ENCODE measurements at places on chromosomes 1 and 21.

- no peak for DNase-seq
Observed at GRCh38 chr21:26284531-26284930, 114.0 kb upstream of the APP start.

GRCh38 chr1:238135708-238136664 is 245.3 kb upstream of the ZP4 start:
- DNase-seq, result no peak

DNA sequence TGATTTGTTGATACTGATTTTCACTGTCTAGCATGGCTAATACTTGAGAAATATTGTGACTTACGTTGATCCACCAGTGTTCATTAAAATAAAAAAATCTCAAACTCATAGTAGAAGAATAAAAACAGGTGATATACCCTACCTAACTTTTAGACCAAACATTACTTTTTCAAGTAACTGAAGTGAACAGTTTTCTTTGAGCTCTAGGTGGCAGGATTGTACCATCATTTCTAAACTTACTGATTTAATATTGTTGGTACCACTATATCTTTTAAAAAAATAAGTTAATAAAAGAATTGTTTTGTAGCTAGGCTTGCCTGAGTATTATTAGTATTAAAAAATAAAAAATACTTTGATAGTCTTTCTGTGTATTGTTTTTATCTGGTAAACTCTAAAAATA is 21.5 kb downstream of the CDC73 start:
- DNase-seq, result no peak

- no peak for DNase-seq
Observed at GRCh38 chr1:170067253-170067819, 7.2 kb downstream of the KIFAP3 start.

DNA sequence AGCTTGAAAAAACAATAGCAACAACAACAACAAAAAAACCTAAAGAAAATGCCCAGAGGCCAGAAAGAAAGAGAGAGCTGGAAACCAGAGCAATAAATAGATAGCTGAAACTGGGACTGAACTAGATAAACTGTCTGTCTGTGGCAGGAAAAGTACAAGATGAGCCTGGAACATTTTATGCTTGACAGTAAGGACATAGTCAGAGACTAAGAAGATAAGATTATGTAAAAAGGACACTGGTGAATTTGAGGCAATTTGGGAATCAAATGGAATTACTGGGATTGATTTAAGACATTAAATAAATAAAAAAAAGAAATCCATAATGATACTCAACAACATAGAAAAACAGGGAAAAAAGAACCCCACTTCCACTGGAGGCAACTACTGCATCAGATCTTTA is 1.7 kb upstream of the KIFAP3 start:
- DNase-seq, result no peak

DNA sequence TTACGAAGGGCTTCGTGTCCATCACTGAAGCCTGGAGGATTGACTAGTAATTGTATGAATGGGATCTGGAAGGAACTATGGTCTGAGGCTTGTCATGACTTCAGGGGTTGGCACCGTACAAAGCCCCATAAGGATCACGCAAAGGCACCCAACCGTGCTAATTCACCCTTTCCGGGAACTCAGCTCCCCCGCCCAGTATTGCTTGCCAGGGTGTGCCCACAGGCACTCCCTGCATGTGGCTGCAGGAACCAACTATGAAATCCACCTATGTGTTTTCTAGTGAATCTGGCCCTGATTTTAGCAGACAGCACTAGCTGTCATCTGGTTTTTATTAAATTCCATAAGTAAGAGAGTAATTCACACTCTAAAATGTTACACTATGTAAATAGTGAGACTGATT is 139.2 kb downstream of the TM2D1 start:
- peak; percentile 1 for DNase-seq

DNA sequence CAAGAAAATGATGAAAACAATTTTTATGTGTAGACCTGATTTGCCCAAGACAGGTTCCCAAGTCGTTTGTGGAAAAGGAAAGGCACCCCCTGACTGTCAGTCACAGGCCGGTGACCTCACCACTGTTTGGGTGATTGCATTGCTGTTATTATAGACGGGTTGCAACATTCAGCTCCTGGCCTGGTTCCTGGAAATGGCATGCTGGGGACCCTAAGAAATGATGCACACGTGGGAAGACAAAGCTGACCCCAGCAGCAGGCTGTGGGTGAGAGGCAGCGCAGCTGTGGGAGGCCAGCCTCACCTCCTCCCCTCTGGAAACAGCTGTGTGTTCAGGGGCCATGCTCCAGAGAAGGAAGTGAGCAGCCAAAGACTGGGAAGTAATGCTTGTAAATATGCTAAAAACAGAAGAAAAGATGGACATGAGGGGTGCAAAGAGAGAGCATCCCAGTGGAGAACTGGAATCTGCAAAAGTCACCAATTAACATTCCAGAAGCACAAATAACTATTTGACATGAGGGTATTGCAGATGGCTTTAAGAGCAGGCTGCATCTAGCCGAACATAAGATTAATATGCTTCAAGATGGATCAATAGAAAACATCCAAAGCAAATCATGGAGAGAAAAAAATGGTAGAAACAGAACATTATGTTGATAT is 23.4 kb upstream of the ABCG1 start:
- no peak for DNase-seq

- DNase-seq, result no peak
Observed at GRCh38 chr1:194616835-194617234, 1430.4 kb upstream of the B3GALT2 start.

- no peak for DNase-seq
Observed at GRCh38 chr1:96660051-96660450, 61.5 kb upstream of the PTBP2 start.

DNA sequence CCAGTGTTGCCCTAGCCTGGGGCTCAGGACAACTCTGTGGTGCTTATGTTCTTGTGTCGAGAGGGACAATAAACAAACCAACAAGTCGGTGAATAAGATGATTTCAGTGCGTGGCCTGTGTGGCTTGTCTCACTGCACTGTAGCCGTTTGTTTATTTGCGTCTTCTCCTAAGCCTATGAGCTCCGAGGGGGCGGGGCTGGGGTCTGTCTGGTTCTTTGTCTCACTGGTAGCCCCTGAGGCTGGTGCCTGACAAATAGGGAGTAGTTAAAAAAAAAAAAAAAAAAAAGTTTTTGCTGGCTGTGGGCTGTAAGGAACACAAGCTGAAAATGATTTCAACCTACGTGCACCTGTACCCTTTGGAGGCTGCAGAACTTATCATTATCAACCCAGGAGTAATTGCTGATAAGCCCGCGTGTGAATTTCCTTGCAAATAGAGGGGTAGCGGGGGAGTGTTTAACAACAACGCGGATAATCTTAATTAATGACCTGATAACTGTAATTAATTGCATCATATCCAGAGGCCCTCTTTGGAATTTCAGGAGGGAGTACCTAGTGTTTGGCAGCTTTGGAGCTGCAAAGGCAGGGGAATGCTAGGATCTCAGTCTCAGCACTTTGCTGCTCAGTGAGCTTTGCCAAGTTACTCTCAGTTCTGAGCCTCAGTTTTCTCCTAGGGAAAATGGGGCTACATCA is 925 bp upstream of the ARHGEF10L start:
- DNase-seq, result no peak

DNA sequence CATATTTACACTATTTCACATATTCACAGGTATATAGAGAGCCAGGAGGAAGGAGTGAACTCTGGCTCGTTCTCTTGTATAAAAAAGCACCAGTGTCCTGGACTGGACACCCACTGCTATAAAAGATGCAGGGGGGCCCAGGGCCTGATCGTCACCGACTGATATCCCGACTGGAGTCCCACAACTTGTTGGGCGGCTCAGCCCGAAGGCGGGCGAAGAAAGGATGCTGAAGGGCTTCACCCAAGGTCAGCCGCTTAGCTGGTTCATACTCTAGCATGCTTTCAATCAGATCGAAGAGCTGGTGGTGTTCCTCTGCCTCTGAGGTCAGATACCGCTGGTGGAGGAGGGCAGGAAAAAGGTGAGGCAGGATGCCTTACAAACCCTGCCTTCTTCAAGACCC is 907 bp upstream of the SCAMP3 start:
- DNase-seq, result no peak

DNA sequence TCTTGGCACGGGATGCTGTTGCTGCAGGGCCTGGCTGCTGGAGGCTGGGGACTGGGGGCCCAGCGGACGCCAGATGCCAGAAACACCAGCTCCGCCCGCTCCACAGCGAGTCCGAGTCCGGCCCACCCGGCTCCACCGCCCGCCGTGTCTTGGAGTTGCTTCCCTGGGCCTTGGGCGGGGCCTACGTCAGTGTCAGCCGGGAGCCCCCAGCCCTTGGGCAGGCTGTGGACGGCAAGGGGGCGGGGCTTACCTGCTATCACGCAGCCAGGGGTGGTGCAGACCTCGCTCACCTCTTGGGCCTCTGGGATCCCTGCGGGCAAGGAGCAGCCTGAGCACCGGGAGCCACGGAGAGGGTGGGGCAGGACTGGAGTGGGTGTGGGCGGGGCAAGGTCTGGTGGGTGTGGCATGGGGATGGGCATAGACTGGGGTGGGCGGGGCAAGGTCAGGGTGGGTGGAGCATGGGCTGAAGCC is 21.8 kb downstream of the MMEL1 start:
- peak; percentile 37 for DNase-seq

DNA sequence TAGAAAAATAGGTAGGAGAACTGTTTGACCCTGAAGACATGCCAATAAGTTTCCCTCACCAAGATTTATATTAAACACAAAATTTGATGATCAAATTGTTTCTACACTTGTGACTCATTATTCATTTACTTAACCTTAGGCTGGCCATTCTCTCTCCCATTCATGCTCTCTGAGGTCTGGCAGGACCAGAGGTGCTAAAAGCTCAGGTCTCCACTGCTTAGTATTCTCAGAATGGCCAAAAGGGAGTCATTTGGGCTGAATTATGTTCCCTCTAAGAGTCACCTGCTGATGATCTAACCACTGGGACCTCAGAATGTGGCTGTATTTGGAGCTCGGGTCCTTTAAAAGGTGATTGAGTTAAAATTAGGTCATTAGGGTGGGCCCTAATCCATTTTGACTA is 47.1 kb upstream of the ATP1B1 start:
- no peak for DNase-seq

DNA sequence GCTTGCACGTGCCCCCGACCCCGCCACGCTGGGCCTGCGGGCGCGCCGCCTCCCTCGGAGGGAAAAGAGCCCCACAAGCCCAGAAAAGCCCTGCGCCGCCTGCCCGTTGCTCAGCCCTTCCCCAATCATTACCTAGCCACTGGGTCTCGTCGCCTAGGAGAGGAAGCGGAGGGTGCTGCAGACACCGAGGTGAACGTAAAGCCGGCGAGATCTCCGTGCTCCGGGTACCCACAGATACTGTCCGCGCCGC is at the start of gene ENO1:
TSS of gene ENO1 (minus strand) at position 239 of the 250 bp plus-strand sequence. CDS start 3,778 bp downstream, outside the sequence.
- no peak for DNase-seq

GRCh38 chr1:32724678-32725614 is 22.4 kb upstream of the SYNC start:
- DNase-seq, result peak; percentile 65

DNA sequence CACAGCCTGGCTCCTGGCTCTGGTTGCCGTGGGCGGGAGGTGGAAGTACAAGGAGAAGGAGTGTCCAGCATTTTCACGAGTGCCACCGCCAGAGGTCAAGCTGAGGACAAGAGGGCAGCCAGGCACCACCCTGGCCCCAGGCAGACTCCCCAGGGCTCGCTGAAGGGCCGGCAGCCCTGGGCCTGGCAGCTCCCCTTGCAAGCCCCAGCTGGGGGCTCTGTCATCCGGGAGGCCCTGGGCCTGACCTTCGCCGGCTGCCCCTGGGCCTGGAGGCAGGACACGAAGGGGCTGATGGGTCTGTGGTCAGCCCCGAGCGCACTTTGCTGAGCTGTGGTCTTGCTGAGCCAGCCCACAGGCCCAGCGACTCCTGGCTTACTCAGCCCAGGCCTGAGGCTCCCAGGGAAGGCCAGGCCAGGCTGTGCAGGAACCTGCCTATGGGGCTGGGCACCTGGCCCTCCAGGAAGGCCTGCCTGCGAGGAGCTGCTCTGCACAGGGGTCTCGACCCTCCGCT is 74.8 kb downstream of the MORN1 start:
- no peak for DNase-seq

- no peak for DNase-seq
Observed at GRCh38 chr21:33059380-33059841, 10.5 kb upstream of the OLIG1 start.

GRCh38 chr1:160367934-160368923 is 1.4 kb downstream of the NHLH1 start:
- DNase-seq, result no peak

DNA sequence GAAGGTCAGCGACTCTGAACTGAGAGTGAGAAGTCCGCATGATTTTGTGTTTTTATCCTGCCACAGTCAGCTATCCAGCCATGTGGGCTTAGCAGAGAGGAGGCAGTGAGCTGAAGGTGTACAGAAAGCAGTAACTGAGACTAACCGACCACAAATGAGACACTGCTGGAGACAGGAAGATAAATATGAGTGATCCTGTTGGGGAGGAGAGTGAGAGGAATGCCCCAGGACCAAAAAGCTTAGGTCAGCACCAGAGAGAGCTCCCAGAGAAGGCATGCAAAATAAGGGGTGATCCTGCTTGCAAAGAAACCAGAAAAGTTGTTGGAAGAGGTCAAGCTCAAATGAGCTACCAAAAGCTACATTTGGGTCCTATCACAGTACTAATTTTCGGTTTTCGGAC is 63.7 kb downstream of the HLCS start:
- no peak for DNase-seq

- DNase-seq, result no peak
Observed at GRCh38 chr1:64842224-64842623, 97.3 kb downstream of the RAVER2 start.

GRCh38 chr1:23980728-23981070 is 572 bp upstream of the SRSF10 start:
- no peak for DNase-seq

- no peak for DNase-seq
Observed at GRCh38 chr1:18058981-18059605, 48.5 kb upstream of the IGSF21 start.

- no peak for DNase-seq
Observed at GRCh38 chr1:228768355-228769000, 33.2 kb downstream of the RHOU start.

DNA sequence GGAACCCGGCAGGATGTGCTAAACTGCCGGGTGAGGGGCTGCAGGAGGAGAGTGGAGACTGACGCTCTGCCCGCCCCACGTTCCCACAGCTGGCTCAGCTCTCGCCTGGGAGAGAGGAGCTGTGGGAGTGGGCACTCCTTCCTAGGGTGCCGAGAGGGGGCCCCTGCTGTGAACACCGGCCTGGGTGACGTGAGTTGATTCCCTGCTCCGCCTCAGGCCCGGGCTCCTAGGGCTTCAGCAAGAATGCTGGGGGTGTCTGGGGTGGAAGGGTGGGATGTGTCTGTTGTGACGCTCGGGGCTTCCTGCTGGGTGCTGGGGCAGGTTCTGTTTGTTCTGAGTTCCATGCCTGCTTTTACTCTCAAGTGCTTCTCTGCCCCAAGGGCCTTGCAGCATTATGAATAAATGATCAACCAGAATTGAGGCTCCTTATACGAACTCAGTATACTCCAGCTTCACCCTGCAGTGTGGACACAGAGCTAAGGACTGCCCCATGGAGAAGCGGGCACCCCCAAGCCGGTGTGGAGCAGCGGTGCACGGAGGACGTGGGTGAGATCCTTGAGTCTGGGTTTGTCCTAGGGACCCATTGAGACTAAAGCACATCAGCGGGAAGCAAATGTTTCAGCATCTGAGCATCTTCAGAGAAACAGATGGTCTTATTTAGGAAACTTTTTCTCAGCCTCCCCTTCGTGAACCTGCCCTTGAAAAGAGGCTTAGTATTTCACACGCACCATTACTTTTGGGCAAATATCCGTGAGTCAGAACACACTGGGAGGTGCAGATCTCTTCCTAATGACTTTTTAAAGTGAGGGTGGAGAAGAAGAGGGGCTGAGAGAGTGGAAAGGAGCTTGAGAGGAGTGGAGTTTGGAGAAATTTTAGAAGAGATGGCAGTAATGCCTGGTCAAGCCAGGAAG is 41.7 kb downstream of the SYT6 start:
- DNase-seq, result no peak

- DNase-seq, result peak; percentile 63
Observed at GRCh38 chr21:41777951-41778815, 11.3 kb upstream of the RIPK4 start.
